ENCODE measurements at places on chromosomes 2 and 18.

GRCh38 chr2:205769879-205770278, 87.6 kb downstream of the NRP2 start:
- DNase-seq, result no peak

GRCh38 chr2:227765788-227766372, 20.2 kb downstream of the SCYGR8 start:
- no peak for DNase-seq

DNA sequence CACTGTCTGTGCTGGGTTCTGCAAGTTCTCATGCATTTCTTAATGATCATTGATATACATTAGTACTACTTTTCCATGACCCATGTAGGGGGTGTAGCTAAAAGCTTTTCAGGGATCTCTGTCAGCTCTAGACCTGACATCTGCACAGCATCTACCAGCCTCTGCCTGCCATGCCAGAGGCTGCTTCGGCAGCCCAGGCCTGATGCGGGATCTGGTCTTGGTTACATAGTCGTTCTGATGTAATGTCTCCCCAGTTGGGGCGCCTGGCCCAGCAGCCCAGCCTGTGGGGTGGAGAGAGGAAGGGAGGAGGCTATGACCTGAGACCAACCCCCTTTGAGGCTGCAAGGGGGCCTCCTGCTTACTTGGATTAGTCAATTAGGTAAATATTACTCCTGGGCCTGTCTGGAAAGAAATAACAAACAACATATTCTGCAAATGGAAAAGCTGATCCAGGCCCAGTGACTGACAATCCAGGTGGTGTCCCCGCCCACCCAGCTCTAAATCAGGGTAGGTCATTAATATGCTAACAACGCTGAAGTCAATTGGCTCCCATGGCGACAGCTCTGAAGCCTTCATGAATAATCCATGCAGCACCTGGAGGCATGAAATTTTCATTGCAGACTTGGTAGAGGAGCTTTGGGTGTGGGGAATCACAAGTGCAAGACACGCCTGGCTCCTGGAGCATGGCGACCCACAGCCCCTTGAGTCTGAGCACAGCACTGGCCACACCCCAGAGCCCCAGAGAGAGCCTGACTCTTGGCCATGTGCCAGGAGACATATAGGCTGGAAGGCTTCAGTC, 575.3 kb downstream of the CMPK2 start:
- DNase-seq, result no peak

DNA sequence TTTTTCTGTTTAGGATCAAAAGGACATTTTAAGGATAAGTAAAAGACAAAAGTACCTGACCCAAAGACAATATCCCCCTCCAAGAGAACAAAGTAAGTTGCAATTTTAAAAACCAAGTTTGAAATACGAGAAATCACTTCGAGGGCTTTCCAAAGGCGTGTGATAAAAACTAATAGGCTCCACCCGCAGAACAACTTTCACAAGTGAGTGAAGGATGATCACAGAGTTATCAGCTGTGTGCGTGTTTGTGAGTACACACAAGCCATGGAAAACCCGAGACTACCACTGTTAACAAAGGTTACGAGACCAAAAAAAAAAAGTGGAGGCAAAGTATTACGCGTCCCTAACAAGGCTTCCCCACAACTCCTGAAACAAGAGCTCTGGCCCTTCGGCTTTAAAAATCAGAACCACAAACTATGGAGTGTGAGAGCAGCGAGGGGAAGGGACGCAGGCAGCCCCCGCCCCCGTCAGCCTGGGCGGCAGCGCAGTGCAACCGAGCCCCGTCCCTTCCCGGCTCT, 719 bp downstream of the SMAD2 start:
- DNase-seq, result no peak

DNA sequence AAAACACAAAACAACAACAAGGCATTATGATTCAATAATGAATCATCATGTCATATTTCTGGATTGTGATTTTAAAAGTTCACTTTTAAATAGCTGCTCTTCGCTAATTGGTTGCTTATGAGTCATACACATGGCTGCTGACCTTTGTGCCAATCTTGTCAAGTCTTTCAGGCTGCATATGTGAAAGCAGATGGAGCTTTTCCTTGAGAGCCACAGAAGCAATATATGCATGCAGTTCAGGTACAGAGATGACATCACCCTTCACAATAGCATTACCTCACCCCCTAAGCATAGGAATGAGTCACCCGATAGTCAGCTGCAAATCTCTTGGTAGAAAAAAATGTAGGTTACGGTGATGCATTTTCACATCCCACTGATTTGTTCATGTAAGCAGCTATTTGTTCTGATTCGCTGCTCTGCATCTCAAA, 27.2 kb downstream of the EIF2AK3 start:
- peak; percentile 39 for DNase-seq

DNA sequence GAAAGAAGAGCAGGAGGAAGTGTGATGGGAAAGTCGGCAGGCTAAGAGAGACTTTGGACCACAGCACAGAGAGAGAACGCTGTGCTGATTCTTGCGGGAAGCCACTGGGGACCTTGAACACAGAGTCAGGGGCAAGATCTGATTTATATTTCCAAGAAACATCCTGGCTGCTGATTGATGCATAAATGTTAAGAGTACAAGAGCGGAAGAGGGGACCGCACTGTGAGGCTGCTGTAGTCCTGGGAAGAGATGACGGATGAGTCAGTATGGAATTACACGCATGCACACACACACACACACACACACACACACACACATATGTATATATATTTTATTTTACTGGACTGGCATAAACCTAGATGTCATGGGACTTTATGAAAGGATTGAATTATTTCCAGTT, 865.6 kb upstream of the ID2 start:
- DNase-seq, result no peak

DNA sequence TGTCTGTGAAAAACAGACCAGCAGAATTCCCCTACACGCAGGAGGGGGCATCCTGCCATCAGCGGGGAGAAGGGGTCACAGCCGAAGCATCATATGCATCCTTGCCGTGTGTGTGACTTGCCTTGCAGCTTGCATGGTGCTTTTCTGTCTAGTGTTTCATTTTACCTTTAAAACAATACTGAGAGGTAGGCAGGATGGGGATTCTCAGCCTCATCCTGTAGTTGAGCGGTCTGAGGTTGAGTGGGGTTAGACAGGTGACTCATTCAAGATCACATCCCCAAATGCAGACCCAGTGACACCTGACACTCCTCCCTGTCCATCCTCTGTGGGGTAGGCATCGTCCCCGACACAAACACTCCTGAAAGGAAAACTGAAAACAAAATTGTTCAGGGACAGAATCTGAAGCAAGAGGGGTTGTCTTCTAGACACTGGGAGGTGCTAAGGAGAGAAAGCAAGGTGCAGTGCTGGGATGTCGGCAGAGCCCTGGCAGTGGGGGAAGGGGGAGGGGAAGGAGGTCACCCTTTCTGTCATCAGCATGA, 7.9 kb downstream of the ARL4C start:
- no peak for DNase-seq

DNA sequence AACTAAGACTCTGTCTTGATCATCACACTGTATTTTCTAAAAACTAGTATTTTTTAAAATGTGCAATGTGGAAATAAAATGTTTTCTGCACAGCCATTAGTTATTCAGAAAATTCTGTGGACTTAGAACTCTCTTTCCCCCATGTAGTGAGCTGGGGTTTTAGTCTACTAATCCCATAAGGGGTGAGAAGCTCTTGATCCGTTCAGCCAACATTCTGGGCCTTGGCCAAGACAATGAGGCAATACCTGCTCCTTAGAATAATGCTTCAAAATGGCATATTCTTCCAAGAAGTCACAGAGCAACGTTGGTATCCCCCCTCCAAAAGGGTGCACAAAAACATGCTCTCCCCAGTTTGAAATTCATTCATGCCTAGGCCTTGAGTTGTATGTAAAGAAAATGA, 4.0 kb downstream of the REEP1 start:
- no peak for DNase-seq

- no peak for DNase-seq
These were observed 3.8 kb downstream of the ANKRD12 start for GRCh38 chr18:9140381-9140780.

DNA sequence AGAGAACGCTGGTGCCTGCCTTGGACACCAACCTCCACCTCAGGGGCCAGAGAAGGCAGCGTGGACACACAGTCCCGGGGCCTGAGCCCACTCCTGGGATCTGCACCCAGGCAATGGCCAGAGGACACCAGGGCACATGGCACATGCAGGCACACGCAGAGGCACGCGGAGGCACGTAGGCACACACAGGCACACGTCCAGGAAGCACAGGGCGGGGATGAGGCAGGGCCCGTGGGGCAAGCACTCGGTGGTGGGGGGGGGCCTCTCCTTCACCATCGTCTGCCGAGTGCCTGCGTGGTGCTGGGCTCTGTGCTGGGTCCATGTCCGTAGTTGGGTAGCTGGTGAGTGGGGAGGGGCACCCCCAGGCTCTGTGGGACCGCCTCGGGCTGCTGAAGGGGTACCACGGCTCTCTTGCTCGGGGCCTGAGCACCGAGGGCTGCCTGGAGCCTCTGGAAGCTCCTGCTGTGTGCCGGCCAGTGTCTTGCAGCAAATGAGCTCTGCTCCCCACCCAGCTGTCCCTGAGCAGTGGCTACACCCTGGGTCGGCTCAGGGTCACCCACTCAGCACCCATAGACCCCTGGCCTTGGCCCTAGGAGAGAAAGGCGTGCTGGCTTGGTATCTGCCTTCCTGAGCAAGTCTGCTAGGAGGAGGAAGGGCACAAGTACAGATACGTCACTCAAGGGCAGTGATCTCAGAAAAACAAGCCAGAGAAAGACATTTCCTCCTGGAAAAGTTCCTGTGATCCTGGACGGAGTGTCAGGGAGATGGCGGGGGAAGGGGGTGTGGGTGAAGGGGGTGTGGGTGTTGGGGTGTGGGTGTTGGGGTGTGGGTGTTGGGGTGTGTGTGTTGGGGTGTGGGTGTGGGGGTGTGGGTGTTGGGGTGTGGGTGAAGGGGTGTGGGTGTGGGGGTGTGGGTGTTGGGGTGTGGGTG, 26.4 kb downstream of the RTP5 start:
- DNase-seq, result no peak

- no peak for DNase-seq
These were observed 322.5 kb downstream of the ARHGAP15 start for GRCh38 chr2:143451642-143452281.

DNA sequence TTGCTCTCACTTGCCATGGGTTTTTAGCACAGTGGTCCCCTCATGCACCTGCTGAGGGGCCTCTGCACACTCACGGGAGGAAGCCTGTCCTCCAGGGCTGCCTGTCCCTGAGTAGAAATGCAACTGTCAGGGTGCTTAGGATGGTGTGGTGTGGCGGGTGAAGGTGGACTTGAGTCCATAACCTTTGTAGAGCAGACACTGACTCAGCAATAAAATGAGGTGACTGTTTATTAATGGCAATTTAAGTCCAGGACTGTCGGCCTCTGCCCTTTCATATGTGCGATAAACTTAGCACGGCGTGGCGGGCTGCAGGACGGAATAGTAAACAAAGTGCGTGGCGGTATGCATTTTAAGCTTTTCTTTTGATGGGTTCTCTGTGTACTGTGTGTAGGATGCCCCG, 188.2 kb downstream of the LDLRAD4 start:
- no peak for DNase-seq

DNA sequence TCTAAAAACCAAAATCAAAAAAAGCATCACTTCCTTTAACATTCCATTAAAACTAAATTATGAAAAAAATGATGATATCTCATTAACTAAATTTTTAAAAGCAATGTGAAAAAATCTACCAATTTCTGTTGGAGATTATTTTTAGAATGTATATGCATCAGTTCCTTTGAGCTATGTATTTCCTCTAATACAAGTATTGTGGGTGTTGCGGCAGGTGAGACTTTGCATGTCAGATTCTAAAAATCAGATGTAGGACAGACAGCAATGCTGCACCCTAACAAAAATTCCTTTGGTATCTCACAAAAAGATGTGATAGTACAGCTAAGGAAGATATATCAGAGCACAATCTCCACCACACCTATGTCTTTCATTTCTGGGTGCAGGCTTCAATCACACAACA, 6.8 kb downstream of the MBD2 start:
- no peak for DNase-seq

DNA sequence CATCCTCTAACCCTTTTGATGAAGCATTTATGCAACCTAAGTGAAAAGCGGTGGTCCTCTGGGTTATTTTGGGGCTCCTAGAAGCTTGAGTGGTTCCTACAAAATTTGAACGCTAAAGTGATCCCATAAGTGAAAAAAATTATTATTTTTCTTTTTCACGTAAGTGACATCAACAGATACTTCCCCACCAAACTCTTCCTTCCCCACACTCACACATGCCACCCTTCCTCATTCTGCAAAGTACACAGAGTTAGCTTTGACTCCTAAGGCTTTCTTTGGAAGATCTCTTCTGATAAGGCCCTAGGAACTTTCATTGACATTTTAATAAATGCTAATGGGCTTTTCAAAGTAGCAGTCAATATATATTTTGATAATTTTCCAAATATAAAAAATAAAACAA, 109.7 kb downstream of the DOCK10 start:
- DNase-seq, result no peak

DNA sequence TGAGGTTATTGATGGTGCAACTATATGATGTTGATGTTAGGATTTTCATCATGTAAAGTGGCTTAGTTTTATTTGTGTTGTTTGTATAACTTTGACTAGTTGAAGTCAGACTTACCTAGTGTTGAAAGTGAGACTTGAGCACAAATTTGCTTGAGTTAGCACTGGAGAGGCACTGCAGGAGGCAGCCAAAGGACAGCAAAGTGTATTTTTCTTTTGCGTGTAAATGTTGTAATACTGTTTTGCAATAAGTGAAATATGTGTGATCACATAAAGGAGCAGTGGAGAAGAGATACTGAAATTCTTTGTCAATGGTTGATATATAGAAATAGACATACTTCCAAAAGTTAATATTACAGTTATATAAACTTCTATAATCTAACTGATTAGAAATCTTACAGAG, 332.0 kb upstream of the RAB12 start:
- DNase-seq, result no peak

DNA sequence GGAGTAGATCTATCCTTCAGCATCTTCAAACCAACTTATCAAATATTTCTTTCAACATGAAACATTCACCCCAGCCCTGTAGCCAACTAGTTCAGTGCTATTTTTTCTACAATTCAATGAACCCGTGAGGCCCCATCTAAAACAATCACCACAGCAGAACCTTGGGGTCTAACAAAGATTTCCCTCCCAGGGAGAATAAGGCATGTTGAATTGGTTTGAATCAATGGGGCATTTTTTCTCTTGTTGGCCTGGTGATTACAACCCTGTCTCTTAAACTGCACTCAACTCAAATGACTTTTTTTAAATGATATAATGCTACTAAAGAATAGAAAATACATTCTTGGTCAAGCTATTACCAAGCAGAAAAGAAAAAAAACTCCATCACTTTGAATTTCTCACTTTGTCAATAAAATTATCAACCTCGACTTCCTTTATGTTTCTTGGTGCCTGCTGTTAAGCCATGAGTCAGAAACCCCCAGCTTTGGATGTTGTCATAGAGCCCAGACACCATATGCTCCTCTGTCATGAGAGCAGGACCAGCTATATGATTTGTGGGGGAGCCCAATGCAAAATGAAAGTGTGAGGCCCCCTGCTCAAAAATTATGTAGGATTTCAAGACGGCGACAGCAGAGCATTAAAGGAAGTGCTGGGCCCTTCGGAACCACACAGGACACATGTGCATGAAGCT, 282.4 kb downstream of the MEIS1 start:
- no peak for DNase-seq

GRCh38 chr2:17822445-17823117, 6.3 kb downstream of the MSGN1 start:
- no peak for DNase-seq

GRCh38 chr18:22132258-22132657, 37.1 kb upstream of the GATA6 start:
- DNase-seq, result no peak

GRCh38 chr2:257842-258241, 6.0 kb downstream of the SH3YL1 start:
- no peak for DNase-seq

- DNase-seq, result no peak
These were observed at the start of gene OTOS for GRCh38 chr2:240140511-240140910. Gene OTOS, minus strand, starts transcription at chr2:240140658. Its CDS starts 332 bp downstream, at chr2:240140326.

Data from iPS DF 6.9 (cell line).